ENCODE measurements at places on chromosomes 7 and 10.
A peak's percentile ranks its signal among the peaks of the same experiment; 100 is the strongest.

DNA sequence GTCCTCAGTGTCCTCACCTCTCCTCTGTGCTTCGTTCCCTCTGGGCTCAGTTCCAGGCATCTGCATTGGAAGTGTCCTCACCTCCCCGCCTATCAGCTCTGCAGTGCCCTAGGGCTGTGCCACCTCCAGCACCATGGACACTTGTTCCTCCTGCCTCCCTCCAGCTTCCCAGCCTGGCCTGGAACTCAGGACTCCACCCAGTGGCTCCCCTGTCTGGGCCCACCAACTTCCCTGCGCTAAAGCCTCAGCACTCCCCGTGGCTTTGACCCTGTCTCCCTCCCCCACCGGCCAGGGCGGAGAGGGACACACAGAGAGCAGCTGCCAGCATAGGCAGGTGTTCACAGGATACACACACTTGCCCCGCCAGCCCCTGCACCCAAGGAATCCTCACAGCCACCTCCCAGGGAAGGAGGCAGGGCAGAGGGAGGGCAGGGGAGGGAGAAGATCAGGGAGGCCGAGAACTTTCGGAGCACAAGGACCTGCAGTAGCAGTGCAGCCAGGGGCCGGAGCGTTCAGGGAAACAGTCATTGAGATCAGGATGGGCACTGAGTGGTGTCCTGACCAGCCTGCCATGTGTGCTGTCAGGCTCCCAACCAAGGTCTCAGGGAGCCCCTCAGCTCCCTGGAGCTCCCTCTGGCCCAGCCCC, 31.3 kb downstream of the ANXA8 start:
- no peak for DNase-seq

DNA sequence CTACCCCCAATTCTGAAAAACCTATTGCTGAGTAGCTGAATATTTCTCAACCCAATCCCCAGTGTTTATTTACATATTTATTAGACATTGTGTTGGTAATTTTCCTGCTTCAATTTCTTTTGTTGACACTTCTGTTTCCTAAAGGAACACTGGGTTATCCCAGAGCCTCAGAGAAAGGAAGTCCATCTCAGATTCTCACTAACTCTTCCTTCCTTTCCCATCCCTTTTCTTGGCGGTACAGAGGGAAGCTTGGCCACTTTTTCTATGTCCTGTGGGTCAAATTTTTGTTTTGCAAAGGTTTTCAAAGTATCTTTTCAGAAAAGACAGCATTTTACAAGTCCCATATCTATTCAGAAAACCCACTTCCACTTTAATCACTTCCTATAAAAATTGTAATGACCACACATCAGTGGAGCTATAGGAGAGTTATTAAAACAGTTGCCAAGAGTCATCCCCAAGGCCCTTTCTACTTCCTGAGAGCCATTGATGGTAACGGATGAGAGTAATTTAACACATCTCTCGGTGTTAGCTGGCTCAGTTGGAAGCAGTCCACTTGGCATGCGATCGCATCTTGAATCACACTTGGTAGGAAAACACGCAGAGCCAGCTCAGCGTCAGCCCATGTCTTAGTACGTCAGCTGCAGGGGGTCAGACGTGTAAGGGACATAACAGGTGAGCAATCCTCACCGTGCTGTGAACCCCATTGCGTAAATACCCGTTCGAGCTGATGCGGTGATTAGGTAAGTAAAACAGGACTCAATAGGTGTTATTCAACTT, 231.1 kb upstream of the ADARB2 start:
- DNase-seq = no peak

GRCh38 chr7:45646996-45647825, 73.0 kb downstream of the ADCY1 start:
- peak; percentile 8 for DNase-seq

DNA sequence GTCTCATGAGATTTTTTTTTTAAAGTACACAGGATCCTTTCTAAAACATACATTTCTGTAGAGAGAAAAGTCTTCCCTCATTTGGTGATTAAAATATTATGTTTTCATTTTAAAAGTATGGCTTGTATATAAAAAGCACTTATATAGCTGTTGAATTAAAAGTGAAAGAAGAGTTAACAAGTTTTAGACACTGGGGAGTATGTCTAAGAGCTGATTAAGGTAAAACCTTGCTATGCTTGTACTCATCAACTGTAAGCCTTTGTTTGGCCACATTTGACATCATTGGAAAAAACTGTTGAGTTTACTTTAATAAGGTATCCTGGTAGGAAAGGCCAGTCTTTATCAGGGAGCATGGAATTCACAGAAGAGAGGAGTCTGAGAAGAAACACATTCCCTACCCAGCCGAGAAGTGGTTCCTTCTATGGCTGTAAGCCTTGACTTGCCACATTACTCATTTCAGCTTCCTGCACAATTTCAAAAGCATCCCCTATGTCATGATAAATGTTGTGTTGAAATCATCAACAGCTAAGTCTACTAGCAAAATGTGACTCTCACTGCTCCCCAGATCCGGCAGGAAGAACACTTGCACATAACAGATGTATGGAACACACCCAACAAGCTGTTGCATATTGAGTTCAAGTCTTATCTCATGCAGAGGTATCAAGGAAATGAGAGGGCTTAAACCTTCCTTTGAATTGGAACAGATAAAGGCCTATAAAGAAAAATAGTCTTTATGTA, 171.8 kb upstream of the CDK1 start:
- DNase-seq = no peak

DNA sequence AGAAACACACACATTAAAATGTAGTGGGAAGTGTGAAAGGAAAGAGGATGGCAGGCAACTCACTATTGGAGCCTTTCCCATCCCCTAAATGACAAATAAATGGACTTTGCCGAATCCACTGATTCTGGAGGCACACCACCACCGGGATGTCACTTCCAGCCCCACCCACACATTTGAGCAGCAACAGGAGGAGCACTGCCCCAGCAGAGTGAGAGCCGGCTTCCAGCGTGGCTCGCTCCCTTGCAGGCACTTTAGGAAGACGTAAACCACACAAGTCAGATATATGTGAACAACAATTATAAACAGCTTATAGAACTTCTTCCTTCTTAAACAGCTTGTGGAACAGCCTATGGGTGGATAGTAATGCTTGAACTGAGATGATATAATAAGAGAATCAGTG, 191.0 kb downstream of the DGKI start:
- no peak for DNase-seq

DNA sequence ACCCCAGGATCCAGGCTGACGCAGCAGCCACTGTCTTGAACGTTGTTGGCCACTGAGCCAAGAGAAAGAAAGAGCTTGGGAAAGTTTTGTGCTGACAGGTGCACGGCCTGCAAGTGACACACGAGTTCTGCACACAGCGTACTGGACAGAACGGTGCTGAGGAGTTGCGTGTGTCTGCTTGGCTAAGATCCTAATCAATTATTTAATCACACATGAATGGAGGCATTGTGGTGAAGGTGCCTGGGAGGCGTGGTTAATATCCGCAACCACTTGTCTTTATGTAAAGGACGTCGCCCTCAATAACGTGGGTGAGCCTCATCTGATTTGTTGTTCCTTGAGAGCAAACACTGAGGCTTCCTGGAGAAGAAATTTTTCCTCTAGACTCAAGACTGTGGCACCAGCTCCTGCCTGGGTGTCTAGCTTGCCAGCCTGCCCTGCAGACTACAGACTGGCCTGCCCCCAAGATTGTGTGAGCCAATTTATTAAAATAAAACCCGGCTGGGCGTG, 16.6 kb upstream of the GNA12 start:
- DNase-seq = peak; percentile 28

DNA sequence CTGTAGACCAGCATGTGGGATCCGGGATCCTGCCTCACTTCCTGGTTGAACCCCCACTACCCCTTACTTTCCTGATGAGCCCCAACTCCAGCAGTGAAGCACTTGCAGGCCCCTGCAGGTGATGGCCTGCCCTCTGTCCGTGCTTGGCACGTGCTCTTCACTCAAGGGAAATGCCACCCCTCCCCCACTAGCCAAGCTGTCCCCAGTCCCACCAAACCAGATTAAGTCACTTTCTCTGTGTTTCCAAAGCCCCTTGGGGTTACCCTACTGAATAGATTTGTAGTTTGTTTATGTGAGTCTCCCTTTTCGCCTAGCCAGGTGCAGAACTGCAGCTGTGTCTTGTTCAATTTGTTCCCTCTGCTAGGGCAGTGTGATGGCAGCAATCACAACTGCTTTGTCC, 121.7 kb downstream of the WDFY4 start:
- DNase-seq = peak; percentile 6

GRCh38 chr10:50395271-50395670, 144.0 kb upstream of the ASAH2 start:
- DNase-seq = peak; percentile 1

- DNase-seq = peak; percentile 88
These were observed 85.9 kb downstream of the LSMEM1 start for GRCh38 chr7:112566442-112567324.

DNA sequence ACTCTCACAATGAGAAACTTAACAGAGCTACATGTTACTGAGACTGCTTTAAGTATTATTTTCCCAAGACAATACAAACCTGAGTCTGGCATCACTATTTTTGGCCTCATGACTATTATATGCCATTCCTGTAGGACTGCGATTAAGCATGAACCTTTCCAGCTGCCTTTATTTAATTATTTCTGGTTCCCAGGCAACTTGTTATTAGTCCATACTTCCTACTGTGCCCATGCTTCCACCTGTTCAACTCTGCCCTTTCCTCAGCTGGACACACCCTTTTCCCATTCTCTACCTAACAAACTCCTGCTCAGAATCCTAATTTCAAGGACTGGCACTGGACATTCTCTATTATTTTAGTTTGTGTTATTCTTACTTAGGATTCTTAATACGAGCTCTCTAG, 8.1 kb upstream of the CROT start:
- peak; percentile 84 for DNase-seq

DNA sequence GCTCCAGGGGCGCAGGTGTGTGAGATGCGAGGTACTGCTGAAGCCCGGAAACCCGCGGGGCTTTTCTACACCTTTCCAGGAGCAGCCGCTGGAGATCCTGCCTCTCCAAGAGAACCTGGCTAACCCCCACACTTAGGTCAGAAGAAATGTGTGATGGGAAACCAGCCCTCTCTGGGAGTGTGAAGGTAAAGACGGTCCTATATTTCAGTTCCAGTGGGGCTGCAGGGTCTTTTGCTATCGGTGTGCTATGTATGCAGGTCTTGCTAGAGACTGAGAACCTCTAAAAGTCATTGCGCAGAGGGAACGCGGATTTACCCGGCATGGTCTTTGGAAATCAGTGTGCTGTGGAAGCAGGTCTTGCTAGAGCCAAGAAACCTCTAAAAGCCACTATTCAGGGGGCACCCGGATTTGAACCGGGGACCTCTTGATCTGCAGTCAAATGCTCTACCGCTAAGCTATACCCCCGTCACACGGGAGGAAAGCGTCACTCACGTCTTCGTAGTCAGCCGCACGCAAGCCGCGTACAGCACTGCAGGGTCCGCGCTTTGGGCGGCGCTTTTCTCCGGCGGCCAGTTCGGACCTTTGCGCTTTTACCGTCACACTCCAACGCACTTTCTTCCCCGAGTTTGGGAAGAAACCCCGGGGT, 46.0 kb downstream of the ZNF777 start:
- peak; percentile 7 for DNase-seq

DNA sequence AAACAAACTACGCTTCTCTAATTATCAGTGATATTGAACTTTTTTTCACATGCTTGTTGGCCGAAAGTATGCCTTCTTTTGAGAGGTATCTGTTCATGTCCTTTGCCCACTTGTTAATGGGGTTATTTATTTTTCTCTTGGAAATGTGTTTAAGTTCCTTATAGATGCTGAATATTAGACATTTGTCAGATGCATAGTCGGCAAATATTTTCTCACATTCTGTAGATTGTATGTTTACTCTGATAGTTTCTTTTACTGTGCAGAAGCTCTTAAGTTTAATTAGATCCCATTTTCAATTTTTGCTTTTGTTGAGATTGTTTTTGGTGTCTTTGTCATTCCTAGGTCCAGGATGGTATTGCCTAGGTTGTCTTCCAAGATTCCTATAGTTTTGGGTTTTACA, 73.2 kb downstream of the CABCOCO1 start:
- no peak for DNase-seq

GRCh38 chr10:52951824-52952223, 179.2 kb upstream of the MBL2 start:
- peak; percentile 50 for DNase-seq

DNA sequence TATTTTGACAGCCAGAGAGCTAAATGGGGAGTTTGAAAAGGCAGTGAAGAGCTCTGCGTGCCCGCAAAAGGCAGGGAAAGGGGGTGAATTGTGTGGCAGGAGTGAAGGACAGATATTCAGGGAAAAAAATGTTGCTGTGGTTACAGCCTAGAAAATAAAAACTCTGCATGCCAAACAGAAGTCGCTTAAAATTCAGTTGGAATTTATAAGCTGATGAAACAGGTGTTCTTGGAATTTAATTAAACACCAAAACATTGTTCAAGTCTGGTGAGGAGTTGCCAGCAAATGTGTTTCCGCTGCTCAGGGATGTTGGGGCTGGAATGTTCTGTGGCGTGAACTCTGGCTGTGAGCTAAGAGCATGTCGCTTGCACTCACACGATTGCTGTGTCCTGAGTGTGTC, 169.3 kb downstream of the ADRA2A start:
- DNase-seq = no peak

DNA sequence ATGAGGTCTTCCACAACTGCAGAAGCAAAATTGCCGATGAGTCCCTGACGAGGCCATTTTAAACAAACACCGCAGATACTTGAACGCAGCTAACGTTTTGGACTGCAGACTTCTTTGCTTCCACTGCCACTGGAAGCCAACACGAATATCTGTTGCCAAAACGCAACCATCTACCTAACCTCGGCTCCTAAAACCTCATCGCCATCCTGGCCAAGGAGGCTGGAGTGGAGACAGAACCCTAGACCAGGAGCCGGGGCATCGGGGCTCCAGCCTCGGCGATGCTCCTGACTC, 493 bp downstream of the WDR91 start:
- DNase-seq = peak; percentile 69

- DNase-seq = peak; percentile 10
These were observed 165.3 kb downstream of the WNT2 start for GRCh38 chr7:117157241-117158209.

DNA sequence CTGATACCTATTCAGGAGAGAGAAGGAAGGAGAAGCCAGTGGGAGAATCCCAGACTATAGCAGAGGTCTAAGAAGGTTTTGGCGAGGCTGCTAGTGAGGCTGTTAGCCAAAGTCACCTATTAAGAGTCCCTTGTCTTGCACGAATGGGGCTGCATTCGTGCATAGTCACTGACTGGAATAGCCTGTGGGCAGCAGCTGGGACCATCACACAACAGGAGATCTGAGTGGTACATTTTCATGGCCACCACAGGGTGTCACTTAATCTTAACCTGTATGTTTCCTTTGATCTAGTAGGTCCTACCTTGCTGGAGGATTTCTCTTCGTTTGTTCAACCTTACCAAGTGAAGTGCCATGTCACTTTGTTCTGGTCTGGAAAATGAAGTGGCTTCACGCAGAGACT, 319.9 kb downstream of the BMPER start:
- peak; percentile 64 for DNase-seq

GRCh38 chr10:102537367-102537766, 33.6 kb downstream of the SUFU start:
- no peak for DNase-seq

Measured in NCI-H69 (cell line).